ENCODE measurements at places on chromosomes 7 and 10. TPM values are rescaled to one million over a fixed set of nuclear protein-coding genes. Genes with fewer than 3 reads are reported as not detected.
A peak's percentile ranks its signal among the peaks of the same experiment; 100 is the strongest.

DNA sequence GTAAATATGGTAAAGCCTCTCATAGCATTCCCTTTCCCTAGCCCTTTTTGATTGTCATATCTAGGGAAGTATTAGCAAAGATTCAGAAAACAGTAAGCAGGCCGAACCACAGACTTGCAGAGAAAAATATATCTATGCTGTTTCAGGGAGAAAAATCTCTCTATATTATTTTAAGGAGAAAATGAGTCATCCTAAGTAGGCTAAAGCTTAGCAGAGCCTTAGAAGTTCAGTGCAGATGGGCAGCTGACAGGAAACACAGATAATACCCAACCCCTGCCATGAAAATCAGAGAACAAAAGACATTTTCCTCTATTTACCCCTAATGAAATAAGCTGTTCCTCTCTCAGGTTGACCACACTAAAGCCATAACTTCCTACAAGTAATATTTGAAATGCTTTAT is 16.5 kb downstream of the C1QL3 start:
- no peak for DNase-seq

DNA sequence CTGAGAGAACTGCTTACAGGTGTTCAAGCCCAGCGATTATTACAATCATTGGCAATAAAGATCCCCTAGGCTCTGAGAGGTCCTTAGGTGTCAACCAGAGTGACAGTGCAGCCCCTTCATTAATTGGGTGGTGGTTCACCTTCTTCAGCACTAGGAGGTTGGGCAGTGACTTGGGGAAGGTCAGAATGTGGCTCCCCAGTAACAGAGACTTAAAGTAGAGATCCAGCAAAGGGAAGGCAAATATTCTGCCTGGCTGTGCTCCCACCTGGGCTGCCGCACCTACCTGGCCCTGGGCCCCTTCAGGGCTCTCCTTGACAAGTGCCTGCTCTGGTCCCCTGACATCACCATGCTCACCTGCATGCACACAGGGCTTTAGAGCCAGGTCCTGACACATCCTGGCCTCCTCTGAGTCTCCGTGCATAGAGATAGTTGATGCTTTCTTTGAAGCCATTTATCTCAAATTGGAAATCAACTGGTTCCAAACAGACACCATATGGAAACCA is 1.9 kb downstream of the CLRN3 start:
- no peak for DNase-seq

DNA sequence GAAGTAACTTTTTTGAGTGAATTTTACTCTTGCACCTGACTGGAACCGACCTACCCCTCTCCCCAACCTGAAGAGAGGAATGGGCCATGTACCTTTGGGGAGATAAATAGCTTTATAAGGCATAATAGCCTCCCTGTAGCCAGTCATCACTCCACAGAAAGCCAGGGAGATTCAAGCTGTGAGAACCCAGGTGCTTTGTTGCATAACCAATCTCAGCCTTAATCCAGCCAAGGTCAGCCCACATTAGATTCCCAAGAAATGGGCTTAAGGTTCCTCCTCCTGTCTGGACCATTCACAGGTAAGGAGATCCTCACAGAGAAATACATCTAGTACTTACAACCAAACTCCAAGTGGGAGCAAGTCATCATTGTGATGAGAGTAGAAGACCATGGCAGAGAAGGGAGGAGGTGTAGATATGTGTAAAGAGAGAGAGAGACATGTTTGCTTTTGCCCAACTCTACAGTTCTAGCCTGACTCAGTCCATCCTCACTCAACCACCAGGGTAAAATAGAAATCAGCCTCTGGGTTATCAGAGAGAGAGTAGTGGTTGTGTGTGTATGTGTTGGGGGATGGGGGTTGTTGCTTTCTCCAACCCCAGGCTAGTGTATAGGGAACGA is 23.6 kb downstream of the SKIDA1 start:
- no peak for DNase-seq

CDHR3 gene
- 10.6 TPM for total RNA-seq

PDAP1 gene
- total RNA-seq, result 107 TPM

GRCh38 chr7:158876984-158877383 is 20.6 kb downstream of the DYNC2I1 start:
- no peak for DNase-seq

DNA sequence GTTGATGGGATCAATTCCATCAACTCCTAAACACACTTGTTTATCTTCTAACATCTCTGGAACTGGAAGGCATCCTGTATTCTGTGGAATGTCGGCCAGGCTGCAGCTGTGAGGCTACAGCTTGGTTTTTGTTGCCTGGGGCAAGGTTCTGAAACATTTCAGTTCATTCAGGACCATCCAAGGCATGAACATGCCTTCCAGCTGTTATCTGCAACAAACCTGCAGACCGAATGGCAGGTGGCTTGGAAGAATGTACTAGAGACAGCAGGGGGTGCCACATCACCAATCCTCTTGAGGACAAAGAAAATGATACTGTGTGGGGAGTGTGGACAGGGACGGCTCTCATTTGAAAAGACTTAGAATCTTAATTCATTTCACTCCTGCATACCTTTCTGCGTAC is 12.4 kb downstream of the PAPOLB start:
- DNase-seq, result no peak

AKR1C1 gene
- 1.6 TPM for total RNA-seq

GRCh38 chr10:22737587-22737986 is 23.2 kb upstream of the PIP4K2A start:
- no peak for DNase-seq

GDF2 gene
- total RNA-seq, result not detected

MRLN gene
- not detected for total RNA-seq

GRCh38 chr7:76357475-76358010 is 1.2 kb downstream of the YWHAG start:
- DNase-seq, result no peak

GRCh38 chr7:91894781-91895480 is 14.4 kb upstream of the MTERF1 start:
- no peak for DNase-seq

- no peak for DNase-seq
These were observed 116.8 kb downstream of the ABLIM1 start for GRCh38 chr10:114541081-114541796.

- DNase-seq, result no peak
These were observed 43.4 kb upstream of the GSDME start for GRCh38 chr7:24800667-24801066.

- DNase-seq, result no peak
These were observed 264.4 kb upstream of the TCERG1L start for GRCh38 chr10:131575877-131576276.

TFEC gene
- total RNA-seq, result 0.56 TPM

GRCh38 chr10:50805981-50806622 is 66.4 kb downstream of the ASAH2B start:
- no peak for DNase-seq

C10orf53 gene
- total RNA-seq, result not detected

XRCC2 gene
- 2.9 TPM for total RNA-seq

NME8 gene
- total RNA-seq, result not detected

DNA sequence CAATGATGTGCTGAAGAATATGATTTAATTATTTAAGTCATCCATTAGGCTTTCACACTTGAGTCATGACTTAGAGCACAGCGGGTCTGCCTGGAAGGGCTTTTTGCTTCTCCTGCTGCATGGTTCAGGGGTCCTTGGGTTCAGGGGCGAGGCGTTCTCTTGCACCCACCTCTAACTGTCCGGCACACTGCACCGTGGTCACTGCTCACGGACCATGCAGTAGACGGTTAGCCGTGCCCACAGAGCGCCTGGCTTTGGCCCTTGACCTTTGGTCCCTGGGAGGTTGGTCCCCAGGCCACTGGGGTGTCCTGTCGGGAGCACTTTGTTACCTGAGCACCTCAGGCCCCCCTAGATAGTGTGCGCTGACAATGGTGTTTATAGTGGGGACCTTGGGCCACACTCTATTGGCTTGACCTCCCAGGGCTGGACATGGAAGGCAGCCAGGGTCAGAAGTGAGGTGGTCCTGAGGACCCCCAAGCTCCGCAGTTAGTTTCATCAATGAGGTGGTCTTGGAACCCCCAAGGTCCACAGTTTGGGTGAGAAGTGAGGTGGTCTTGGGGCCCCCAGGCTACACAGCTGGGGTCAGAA is 110.6 kb downstream of the ACTR3B start:
- no peak for DNase-seq

NXPH1 gene
- total RNA-seq, result not detected

SOSTDC1 gene
- total RNA-seq, result 0.18 TPM

- DNase-seq, result peak; percentile 23
These were observed 2.4 kb upstream of the CNOT4 start for GRCh38 chr7:135512135-135512887.

DNA sequence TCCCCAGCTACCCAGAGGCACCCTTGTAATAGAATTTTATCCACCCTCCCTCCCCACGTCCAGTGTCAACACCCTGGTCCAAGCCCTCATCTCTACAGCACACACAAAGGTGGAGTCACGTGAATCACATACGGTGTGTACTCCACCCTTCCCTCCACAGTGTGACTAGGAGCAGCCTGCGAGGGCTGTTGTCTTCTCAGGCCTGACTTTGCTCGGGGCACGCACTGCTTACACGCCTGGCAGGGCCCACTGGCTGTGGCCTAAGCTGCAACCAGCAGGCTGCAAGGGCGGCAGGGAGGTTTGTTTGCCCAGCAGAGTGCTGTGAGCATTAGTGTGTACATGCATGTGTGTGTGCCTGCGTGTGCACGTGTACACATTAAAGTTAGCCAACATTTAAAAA is 93.7 kb downstream of the COBL start:
- DNase-seq, result no peak

SLC39A12 gene
- 0.10 TPM for total RNA-seq

- DNase-seq, result no peak
These were observed 9.3 kb upstream of the SEC24C start for GRCh38 chr10:73734796-73735305.

MEOX2 gene
- total RNA-seq, result 0.10 TPM

DNA sequence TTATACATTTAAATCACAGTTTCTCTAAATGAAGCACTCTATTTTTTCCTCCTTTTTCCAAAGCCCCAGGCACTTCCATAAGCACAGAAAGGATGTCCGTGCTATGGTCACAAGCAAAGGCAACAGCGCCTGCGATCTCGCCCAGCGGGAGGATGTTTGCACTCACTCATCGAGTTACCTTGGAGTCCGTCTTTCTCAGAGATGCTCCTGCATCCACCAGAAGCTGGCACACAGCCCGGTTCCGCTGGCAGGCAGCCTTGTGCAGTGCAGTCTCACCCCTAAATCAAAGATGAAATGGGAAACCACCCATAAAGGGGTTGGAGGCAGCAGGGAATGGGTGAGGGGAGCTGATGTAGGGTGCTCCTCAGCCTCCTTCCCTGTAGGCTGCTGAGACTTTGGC is 51.9 kb upstream of the PTN start:
- DNase-seq, result no peak

- peak; percentile 7 for DNase-seq
These were observed 23.6 kb upstream of the ITGB8 start for GRCh38 chr7:20307119-20307518.

GRCh38 chr7:127587663-127588018 is 570 bp upstream of the ARF5 start:
- no peak for DNase-seq

Measured in endothelial cell (in vitro differentiated cells).